ENCODE measurements at places on chromosomes 4 and X.

DNA sequence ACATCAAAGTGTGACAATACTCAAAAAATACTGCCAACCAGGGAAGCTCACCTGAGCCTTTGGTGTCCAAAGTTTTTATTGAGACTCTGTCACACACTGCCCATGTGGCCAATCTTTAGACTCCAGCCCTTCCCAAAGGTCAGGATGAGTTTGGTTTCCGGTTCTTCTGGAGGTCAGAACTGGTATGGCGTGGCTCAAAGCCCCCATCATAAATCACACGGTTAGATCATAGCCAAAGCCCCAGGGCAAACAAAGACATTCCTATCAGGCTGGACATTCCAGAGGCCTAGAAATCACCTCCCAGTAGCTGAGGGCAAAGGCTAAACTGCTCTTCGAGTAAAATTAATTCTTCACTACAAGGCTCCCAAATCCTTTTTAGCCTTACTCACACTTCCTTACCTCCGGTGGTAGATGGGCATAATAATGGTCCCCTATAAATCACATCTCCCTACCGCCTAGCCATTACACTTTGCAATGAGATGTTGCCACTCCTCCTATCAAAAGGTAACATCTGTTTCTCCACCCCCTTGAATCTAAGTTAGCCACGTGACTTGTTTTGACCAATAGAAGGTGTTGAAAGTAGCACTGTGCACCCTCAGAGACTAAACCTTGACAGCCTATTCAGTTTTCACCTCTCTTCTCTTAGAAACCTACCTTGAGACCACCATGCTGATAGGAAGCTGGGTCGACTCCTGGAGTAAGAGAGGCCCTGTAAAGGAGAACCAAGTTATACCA lies 137.8 kb upstream of the DUSP21 start:
- H3K4me1 ChIP-seq, result no peaks in the 10 kb centered on the region
- no peak for DNase-seq
- no peak overlapping the region for H3K4me3 ChIP-seq
- H3K36me3 ChIP-seq, result no peaks in the 10 kb centered on the region

DNA sequence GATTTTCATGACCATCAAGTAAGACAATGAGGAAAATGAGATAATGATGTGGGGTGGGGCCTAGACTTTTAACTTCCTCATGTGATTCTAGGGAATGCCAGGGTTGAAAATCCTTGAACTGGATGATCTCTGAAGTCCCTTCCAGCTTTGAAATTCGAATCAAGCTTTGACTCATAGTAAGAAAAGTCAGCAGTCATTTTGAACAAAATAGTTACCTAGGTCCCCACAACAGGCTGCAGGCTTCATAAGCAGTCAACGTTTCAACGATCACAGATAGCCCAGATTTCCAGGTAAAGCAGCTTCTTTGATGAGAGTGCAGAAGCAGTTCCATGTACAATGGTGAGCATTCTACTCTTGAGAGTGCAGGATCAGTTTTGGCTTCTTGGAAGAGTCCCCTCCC lies 93.7 kb downstream of the GRIA3 start:
- H3K27me3 ChIP-seq, result no peaks in the 10 kb centered on the region
- no peak for DNase-seq
- no peak overlapping the region for H3K27ac ChIP-seq
- no peak overlapping the region for H3K4me3 ChIP-seq
- H3K4me1 ChIP-seq, result no peaks in the 10 kb centered on the region
- no peaks in the 10 kb centered on the region for H3K36me3 ChIP-seq

- peaks cover 36% of the 10 kb centered on the region for H3K27me3 ChIP-seq
- no peaks in the 10 kb centered on the region for H3K36me3 ChIP-seq
- H3K27ac ChIP-seq, result no peak overlapping the region
- H3K4me1 ChIP-seq, result no peaks in the 10 kb centered on the region
Observed at GRCh38 chr4:151862766-151863165, 102.0 kb upstream of the GATB start.

- H3K36me3 ChIP-seq, result no peaks in the 10 kb centered on the region
- no peaks in the 10 kb centered on the region for H3K4me1 ChIP-seq
- DNase-seq, result no peak
- H3K27me3 ChIP-seq, result peaks cover 73% of the 10 kb centered on the region
- no peak overlapping the region for H3K4me3 ChIP-seq
Observed at GRCh38 chrX:16089086-16089485, 34.3 kb upstream of the GRPR start.

All from osteocyte (in vitro differentiated cells).